ENCODE measurements at places on chromosomes 12 and 14.

DNA sequence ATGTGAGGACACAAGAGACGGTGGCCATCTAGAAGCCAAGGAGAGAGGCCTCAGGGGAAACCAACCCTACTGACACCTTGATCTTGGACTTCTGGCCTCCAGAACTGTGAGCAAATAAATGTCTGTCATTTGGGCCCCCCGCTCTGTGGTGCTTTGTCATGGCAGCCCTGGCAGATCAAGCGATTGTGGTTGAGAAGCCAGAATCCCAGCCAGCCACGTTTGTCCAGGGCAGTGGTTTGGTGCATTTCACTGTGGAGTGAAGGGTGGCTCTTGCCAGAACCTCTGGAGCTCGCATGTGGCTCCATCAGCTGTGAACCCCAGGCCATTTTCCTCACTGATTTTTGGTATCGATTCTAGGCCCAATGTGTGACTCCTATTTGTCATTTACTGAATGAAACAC lies 404.9 kb downstream of the BCL11B start:
- no peak for DNase-seq

GRCh38 chr14:55353686-55354467 lies 57.8 kb downstream of the ATG14 start:
- no peak for DNase-seq

- no peak for DNase-seq
Measured at GRCh38 chr12:4379405-4379804, at the start of gene FGF23. Gene FGF23, minus strand, starts transcription at chr12:4379712. Its CDS starts 130 bp downstream, at chr12:4379582.

DNA sequence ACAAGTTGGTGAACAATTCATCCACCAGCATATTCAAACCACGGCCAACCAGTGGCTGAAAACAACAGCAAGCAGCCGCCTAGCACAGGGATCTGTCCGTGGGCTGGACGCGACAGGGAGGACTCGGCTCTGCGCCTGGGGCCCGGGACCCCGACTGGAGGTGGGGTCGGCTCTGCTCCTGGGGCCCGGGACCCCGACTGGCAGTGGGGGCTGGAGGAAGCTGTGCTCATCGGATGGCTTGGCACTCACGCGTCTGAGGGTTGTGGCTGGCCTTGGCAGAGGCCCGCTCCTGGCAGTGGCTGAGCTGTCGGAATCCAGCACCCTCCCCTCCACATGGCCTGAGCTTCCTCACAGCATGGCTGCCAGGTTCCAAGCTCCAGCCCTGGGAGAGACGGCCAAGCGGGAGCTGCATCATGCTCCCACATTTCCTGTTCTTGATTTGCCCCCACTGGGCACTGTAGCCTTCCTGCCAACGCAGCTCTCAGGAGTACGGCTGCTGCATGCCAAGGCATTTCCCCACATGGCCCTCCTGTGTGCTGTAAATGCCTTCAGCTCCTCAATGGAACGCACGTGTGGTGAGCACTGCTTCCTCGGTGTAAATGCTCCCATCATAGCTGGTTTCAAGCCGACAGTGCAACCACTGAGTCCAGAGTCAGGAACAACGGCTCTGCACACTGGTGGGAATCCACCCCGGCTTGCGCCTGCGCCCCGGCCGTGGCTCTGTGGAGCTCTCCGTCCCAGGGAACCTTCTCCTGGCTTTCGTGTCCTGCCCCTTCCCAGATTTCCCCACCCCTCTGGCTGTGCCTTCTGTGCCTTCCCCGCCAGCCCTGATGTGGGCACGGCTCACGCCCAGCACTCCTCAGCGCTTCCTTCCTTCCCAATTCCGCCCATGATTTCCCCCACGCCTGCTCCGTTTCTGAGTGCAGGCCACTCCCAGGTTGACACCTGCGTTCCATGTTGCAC lies 7.3 kb upstream of the GALNT9 start:
- no peak for DNase-seq
